CD4-positive, alpha-beta T cell treated with Interferon gamma for 1 hour (primary cell): ENCODE measurements at places on chromosomes 6 and 20.

DNA sequence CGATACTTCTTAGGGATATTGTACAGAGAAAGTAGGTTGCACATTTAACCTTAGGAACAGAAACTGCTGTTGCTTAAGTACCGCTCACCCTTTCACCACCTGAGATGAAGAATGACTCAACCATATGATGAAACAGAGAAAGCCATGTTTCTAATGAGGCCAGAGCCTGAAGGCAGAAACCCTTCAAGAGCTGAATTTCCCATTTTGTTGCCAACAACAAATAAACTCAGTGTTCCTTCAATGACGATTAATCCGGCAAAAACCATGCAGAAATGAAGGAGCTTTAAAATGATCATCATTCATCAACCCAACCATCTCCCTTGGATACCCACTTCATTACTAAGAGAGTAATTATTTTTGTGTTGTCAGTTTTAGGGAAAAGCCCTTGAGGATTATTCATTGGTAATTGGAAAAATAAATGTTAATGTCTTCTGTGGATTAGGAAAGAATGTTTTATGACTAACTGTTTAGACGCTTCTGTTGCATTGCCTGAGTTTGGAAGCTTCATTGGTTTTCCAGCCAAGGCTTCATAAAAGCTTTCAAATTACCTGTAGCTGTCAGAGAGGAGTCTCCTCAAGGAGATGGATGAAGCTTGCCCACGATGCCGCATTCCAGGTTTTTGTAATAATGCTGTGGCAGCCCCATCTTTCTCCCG lies 112.1 kb upstream of the IYD start:
- no peak for DNase-seq

DNA sequence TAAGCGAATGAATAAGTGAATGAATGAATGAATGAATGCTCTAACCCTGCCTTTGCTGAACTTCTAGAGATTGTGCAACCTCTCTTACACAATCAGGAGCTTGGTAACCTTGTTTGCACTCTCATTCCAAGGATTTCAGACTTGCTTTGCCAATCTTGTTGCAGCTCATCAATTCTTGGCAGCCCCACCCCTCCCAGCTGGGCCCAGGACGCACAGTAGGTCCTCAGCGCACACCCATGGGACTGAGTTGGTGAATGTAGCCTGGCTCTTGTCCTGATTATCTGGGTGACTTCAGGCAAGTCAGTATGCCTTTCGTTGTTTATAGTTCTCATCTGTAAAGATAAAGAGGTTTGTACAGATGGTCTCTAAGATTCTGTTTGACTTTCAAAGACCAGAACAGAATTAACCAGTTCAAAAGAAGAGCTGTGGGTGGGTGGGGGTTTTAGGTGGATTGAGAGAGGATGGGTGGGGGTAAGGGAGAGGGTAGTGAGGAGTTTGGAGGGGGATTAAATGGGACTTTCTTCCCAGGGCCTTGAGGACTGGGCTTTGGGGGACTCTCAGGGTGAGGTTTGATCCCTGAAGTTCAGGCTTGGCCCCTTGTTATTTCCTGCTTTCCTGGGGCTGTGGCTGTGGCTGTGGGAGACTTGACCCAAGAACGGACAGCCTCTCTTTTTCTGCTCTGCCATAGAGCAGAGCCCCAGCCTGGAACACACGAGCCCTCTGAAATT lies 33.2 kb downstream of the VEGFA start:
- DNase-seq = no peak

DNA sequence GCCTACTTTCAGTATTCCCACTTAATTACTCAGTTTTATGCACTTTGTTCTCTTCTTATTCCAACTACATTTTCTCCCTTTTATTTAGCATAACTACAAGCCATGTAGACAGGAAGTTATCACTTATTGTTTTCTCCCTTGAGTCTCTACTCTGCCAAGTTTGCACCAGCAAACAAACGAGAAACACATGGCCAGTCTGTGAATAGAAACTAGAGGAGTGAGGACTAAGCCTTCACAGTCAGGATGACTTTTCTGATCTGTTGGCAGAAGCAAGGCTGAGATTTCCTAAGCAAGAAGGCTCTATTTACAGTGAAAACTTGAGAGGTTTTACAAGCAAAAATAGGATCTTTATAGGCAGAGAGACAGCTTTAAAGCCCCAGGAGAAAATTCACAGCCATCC lies 69.8 kb upstream of the TINAG start:
- no peak for DNase-seq

GRCh38 chr6:53830366-53830765 lies 35.6 kb downstream of the LRRC1 start:
- no peak for DNase-seq

GRCh38 chr6:32076321-32076809 lies 32.8 kb downstream of the TNXB start:
- no peak for DNase-seq

- DNase-seq = no peak
Observed at GRCh38 chr6:131490441-131490840, 82.6 kb upstream of the ARG1 start.
